NCI-H524 (cell line): ENCODE measurements at places on chromosomes 7 and 10.

GRCh38 chr10:103367379-103367781 is 396 bp upstream of the TAF5 start:
- DNase-seq = no peak

DNA sequence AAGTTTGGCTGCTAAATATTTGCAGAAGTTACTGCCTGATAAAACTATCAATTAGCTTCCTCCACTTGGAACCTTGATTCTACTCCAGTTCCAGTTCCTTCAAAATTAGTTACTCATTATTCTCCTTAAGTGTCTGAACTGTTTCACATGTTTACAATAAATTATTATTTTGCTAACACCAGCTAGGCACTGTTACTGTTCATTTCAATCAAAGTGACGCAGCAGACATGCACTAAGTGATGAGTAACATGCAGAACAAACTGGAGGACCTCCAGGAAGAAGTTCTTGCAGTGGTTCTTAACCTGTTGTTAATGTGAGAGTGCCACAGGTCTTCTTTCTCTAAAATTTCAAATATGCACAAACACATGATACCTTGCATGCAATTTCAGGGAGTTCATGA is 491.8 kb upstream of the SEMA3A start:
- no peak for DNase-seq

GRCh38 chr7:83936056-83936708 is 258.4 kb downstream of the SEMA3A start:
- peak; percentile 70 for DNase-seq

DNA sequence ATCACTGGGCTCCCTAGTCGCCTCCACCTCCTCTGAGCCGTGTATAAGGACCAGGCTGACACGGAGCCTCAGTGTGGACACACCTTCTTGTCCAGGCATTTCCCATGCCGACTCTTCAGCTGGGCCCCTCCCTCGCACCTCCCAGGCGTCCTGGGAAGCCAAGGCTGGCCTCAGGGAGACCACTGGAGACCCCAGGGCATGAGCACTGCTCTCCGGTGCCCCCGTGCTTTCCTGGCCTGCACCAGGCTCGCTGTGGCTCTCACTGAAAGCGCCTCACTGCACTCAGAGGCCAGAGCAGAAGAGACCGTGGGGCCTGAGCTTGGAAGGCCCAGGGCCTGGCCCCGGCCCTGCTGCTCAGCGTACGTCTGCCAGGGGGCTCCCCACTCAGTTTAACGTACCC is 31.4 kb downstream of the LRRC27 start:
- DNase-seq = no peak

DNA sequence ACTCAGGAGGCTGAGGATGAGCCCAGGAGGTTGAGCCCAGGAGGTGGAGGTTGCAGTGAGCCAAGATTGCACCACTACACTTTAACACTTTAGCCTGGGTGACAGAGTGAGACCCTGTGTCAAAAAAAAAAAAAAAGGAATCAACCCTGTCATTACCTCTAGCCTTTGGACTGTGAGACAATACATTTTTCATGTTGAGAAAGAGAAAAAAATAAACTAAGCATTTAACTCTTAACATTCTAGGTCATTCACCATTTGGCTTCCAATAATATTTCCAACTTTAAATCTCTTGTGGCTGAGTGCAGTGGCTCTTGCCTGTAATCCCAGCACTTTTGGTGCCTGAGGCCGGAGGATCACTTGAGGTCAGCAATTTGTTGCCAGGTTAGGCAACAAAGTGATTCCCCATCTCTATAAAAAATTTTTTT is 41.9 kb upstream of the TPST1 start:
- DNase-seq = no peak

GRCh38 chr10:34241226-34242000 is 573.7 kb downstream of the PARD3 start:
- peak; percentile 10 for DNase-seq

DNA sequence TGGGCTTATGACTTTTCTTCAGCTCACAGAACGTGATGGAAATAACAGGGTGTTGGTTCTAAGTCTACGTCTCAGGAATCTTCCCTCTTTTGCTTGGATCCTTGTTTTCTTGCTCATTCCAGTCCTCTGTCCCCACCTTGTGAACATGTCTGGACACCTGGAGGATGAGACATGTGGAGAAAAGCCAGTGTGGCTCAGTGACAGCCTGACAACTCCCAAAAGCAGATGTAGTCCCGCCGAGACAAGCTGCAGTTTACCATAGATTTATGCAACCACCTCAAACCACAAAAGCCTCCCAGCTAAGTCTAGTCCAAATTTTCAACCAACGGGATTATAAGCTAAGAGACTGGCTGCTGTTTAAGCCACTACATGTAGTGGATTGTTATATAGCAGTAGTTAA is 476.1 kb downstream of the SH2D4B start:
- DNase-seq = peak; percentile 23

- no peak for DNase-seq
Measured at GRCh38 chr10:122725768-122726167, 26.1 kb upstream of the C10orf120 start.

DNA sequence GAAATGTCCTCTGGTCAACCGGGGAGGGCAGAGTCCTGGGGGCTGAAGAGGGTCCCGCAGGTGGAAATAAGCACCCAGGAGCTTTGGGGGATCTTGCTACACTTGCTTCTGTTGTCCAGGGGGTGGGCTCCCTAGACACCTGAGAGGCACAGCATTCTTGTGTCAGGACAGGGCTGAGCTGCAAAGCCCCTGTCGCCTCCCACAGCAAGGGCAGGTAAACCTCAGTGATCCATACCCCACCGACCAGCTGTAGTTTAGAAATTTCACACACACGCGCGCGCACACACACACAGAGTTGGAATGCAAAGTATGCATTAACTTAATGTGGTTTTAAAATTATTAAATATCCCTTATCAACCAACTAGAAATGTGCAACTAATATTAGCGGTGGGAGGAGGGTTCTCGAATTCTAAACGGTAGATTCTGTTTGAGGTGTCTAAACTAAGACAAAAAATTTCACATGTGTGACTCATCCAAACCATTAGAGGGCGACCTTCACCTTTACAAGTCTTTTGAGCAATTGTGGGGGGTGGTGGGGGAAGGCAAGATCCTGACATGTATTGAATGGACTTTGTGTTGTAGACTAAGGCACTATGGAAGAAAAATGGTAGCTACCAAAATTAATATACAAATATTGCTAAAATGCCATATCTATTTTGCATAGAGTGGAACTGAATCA is 34.3 kb upstream of the PTF1A start:
- DNase-seq = peak; percentile 19

DNA sequence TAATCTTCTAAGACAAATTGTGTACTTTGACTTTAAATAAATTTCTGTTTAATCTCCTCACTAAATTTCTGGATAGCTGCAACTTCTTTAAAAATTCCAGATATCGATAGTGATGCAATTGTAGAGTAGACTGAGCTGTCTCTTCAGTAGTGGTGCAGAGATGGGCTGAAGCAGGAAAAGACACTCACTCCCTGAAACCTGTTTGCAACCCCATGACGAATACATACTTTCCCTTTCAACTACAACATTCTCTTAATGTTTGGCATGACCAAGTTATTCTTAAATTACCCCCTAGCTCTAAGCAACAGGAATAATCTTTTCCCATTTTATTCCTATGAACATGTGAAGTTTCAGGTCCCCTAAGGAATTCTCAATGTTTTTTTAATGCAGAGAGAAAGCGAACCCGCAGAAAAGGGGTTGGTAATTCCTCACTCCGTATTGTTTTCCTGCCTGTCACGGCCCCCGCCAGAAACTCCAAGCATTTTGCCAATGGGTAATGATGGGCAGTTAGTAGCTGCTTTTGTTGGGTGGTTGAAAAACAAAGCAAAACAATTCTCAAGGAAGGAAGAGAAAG is 1.3 kb downstream of the THSD7A start:
- peak; percentile 25 for DNase-seq

DNA sequence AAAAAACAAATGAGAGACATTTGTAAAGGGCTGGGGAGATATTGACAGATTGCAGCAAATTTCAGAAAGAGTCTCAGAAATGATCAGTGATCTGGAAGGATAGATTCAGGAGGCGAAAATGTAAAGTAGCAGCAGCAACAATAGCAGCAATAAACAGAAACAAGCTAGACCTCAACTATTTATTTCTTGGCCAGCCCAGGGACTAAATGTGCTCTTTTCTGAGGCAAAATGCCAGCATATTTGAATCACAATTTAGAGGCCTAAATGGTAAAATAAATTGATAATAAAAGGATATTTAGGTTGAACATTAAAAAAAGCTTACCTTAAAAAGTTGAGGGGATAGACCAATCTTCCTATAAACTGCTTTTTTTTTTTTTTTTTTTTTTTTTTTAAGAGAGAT is 134.6 kb upstream of the ITGB1 start:
- DNase-seq = no peak

DNA sequence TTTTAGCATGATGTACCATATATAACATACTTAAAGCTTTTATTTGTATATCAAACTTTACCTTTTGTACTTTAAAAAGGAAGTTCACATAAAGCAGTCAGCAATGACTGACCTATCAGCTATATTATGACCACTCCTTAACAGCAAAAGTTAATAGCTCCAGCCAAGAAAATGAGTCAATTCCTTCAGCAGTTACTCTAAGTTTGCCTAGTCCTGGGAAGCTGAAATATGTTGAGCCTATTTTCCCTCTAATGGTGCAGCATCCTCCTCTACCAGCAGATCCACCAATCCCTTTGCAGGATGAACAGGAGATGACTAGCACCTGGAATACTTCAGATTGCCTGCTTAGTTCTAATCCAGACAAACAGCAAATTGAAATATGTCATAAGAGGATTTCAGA is 64.2 kb downstream of the CUL2 start:
- DNase-seq = no peak

GRCh38 chr10:22568928-22569327 is 145.4 kb downstream of the PIP4K2A start:
- no peak for DNase-seq

GRCh38 chr10:77555591-77556212 is 81.9 kb downstream of the KCNMA1 start:
- DNase-seq = no peak

DNA sequence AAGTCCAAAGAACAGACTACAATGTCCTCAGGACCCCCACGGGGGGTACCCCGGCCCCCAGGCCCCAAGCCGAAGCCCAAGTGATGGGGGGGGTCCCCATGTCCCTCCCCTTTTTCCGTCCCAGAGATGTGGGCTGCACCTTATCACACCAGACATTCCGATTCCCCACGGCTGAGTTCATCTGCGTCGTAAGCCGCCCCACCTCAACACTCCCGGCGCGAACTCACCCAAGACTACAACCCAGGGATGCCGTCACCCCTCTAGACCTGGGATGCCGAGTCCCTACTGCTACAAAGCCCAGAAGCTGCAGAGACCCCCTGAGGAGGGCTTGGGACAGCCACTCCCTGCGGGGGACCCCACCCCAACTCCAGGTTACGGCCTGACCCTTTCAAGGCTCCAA is 14.5 kb downstream of the PDGFA start:
- no peak for DNase-seq

- no peak for DNase-seq
Measured at GRCh38 chr7:49089717-49090116, 165.4 kb downstream of the CDC14C start.

DNA sequence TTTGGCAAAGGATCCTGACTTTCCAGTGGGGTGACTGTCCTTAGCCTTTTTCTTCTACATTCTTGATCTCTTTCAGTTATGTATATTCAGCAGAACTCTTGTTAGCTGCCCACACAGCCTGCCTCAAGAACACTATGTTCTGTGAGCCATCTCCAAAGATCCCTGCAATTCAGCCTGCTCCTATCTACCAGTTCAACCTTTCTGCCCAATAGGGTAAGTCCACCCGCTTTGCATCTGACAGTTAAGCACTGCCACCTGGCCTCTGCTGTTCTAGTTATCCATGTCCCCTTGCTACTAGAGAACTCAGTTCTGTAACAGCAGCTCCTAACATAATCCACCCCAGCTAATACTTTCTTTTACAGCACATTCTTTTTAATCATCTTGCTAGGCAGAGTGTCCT is 13.5 kb downstream of the OR9A2 start:
- DNase-seq = peak; percentile 46

DNA sequence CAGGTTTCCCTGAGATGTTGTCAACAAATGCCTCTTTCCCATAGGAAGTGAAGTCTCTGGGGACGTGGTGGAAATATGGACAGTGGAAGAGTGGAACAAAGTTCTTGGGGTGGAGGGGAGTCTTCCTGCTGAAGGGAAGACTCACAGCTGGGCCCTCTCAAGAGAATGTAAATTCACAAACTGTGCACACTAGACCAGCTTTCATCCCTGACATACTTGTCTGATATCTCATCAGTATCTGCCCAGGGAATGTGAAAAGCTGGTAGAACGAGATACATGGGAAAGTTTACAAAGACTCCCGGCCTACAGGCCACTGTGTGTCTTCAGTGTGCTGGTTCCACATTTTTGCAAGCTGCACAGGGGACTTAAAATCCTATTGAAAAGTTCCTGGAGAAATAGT is 16.7 kb upstream of the CCDC3 start:
- DNase-seq = no peak

DNA sequence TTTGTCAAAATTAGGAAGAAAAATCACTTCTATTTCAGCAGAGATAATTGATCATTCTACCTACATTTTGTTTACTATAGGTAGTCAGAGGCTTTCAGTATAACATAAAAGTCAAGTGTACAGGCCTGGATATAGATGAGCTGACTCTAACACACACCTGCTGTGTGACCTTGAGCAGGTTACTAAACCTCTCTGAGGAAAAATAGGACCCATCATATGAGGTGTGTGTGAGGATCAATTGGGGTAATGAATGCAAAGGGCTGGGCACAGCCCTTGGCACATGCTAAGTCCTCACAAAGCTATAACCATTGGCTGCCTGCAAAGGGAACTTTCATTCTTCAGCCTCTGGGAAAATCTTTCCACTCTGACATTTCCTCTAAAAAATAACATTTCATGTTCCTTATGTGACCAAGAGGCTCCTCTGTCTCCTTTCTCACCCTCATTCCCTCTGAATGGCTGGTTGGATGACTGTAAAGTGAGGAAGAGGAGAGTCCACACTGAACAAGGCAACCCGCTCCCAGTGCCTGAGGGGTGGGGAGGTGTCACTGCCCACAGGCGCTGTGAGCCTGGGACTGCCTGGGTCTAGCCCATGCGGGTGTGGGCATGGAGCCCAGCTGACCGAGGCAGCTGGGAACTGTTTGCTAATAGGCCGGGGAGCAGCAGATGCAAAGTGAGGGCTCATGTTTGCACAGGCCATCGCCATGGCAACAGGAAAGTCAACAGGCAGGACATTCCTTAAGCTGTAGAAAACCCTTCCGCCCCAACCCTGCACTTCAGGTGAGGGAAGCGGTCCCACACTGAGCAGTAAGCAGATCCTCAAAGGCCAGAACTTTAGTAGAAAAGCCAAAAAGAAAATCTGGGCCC is 36.8 kb downstream of the MYOF start:
- DNase-seq = peak; percentile 51

DNA sequence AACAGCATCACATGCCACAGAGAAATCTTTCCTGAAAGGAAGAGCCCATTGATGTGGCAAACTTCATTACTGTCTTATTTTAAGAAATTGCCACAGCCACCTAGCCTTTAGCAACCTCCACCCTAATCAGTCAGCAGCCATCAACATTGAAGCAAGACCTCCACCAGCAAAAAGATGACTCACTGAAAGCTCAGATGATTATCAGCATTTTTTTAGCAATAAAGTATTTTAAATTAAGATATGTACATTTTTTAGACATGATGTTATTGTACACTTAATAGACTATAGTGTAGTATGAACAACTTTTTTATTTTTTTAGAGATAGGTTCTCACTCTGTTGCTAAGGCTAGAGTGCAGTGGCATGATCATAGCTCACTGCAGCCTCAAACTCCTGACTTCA is 14.8 kb downstream of the STEAP1B start:
- DNase-seq = no peak
